ENCODE measurements at places on chromosomes 6 and 20. TPM values are rescaled to one million over a fixed set of nuclear protein-coding genes. Genes with fewer than 3 reads are reported as not detected.

Gene RIPOR3
- total RNA-seq: not detected

DNA sequence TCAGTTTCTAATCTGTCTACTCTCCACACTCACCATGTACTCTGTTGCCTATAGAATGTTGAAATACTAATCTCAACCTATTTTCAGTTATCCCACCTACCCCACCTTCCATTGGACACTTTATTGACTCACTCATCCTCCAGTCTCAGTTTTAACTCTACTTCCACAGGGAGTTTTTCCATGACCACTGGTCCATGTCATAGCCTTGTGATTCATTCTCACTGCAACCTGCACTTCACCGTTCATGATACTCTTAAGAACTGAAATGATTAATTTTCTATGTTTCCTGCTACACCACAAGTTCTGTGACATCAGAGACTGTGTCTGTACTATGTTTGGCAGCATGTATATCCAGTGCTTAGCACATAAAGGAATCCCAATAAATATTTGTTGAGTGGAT, 122.8 kb upstream of the HSF2 start:
- DNase-seq: no peak

DNA sequence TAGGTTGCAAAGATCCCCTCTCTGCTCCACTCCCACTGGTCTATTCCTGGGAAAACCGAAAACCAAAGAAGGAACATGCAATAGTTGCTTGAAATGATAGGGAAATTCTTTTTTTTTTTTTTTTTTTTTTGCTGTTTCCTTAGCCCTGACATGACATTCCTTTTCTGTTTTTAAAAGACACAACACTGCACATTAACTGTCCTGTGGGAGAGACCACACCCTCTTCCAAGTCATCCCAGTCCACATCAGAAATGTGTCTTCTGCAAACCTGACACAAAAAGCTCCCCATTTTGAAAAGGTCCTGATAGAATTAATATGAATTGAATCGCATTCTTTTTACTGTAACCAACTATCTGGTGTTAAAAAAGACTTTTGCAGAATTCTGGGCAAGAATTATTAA, 43.4 kb upstream of the RIPOR2 start:
- no peak for DNase-seq

DNA sequence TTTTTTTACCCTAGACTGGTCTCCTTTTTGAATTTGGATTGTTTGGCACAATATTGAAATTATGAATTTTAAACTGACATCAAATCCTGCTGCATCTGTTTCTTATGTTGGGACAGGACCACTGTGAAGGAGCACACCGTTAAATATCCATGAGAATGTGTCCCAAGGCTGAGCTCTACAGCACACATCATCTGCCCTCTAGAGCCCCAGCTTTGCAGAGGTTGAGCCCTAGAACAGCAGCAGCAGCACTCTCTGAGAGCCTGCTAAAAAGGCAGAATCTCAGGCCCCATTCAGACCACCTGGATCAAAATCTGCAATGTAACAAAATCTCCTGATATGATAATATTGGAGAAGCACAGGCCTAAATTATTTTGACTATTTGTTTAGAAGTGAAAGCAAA, 192.1 kb upstream of the CCN2 start:
- DNase-seq: no peak

Gene LINC00237
- not detected for total RNA-seq

GRCh38 chr6:167442245-167442644, 117.4 kb downstream of the TTLL2 start:
- DNase-seq: no peak

DNA sequence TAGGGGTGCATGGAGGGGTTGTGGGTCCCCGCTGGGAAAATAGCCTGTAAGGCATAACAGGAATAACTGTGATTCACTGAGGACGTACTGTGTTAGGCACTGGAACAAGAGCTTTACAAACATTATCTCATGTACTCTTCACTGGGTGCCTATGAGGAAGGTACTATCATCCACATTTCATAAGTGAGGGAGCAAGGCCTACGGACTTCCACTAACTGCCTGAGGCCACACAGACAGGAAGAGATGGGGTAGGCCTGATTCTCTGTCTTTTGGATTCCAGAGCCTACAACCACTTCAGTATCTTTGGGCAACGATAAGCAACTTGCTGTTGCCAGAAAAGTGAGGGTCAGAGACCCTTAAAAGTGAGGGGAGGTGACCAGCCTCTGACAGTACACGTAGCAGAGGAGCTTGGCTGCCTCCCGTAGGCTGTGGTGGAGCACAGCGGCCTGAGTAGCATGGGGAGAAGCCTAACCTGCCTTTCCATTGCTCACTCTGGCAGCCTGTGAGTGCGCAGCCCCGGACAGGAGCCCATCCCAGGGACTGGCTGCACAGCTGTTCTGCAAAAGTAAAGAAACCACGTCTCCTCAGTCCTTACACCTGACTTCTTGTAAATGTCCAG, 30.4 kb downstream of the PSMB1 start:
- DNase-seq: peak; percentile 23

- DNase-seq: no peak
Measured at GRCh38 chr20:50578778-50579165, 68.6 kb downstream of the PTPN1 start.

GRCh38 chr20:16709017-16709416, 20.8 kb upstream of the SNRPB2 start:
- DNase-seq: peak; percentile 46

GRCh38 chr6:4324746-4325145, 189.4 kb upstream of the ECI2 start:
- DNase-seq: no peak

DNA sequence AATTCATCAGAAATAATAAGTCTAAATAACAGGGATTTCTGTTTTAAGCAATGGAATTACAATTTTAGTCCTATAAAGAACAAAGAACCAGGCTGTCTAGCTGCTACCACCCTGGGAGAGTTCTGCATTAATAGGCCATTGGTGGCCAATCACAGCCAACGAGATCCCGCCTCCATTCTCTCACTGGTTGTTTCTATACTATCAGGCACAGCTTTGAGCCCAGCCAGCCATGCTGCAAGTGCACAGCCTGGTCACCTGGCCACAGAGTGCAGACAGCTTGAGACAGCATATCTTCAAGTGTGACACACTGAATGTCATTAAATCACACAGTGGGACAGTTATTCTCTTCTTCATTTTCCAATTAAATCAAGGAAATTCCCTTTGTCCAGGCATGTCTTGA, 16.1 kb upstream of the RAB22A start:
- DNase-seq: no peak

GRCh38 chr6:4805553-4806336, 29.5 kb downstream of the CDYL start:
- peak; percentile 35 for DNase-seq

GRCh38 chr6:120410586-120410985, 923.7 kb downstream of the TBC1D32 start:
- no peak for DNase-seq

- no peak for DNase-seq
Measured at GRCh38 chr6:22709803-22710202, 140.4 kb downstream of the HDGFL1 start.

Gene TBXT
- total RNA-seq: not detected

GRCh38 chr6:21612067-21612745, 18.7 kb downstream of the SOX4 start:
- no peak for DNase-seq

DNA sequence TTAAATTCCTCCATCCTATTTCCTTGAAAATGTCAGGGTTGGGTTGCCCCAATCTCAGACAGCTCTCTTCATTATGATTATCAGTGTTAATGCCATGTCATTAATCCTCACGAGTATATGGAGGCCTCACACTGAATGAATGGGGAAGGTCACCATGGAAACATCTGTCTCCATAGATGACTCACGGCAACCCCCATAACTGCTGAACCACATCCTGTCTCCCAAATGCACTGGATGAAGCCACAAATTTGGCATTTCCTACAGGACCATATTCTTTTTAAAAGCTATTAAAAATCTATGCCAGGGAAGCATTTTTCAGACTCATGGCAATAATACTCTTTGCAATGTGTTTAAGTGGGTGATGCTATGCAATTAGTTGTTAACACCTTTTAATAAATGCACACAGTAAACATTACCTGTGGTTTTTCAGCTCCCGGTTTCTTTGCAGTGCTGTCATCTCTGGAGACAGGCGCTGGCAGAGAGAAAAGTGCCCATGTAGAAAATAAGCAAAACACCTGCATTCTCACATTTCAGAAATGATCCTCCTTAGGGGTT, 80.1 kb upstream of the PTPRK start:
- peak; percentile 13 for DNase-seq

- DNase-seq: no peak
Measured at GRCh38 chr20:4844751-4845465, 123.2 kb downstream of the PRND start.

Gene PRSS35
- not detected for total RNA-seq

DNA sequence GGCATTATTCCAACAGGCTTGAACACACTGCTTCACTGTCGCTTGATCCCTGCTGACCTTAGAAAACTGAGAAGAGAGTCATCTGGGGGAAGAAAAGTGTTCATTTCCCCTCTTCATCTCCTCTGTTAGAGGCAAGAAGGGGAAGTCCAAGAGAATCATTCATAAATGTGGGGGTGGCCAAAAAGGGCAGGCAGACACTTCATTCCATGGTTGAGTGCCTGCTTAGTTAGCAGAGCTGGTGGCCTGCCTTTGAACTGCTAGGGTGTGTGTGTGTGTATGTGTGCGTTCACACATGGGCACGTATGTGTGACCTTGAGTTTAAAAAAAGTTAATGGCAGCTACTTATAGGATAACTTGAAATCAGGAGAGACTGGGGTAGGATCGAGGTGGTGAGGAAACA, 39.4 kb upstream of the RFPL4B start:
- peak; percentile 43 for DNase-seq

DNA sequence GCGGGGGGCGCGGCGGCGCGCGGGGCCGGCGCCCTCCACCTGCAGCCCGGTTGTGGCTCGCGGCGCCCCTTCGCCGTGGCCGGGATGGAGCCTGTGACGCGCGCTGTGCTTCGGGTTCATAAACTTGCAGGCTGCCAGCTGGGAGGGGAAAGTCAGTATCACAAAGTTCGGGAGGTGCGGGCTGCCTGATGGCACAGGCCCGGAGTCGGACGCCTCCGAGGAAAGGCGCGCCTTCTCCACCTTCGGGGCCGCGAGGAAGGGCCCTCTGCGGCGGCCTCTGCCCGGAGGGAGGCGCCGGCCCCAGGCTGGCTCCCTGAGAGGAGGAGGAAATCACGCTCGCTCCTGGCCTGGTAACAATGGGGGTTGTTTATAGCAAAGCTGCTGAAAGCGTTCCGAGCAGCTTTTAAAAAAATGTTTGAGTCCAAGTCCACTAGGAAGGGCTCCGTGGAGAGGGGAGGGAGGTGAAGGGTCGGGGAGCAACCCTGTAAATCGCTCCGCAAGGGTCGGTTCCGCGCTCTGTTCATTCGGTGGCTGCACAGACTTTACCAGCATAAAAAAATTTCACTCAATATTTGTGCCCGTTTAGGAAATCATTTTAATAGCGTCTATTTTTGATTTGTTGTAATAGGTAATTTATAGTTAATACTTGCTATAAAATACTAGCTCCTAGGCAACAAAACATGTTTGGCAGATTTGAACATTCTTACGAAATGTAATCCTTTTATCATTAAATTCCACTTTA, 1.0 kb downstream of the AFDN start:
- peak; percentile 20 for DNase-seq

Gene KDM1B
- total RNA-seq: 12.2 TPM

DNA sequence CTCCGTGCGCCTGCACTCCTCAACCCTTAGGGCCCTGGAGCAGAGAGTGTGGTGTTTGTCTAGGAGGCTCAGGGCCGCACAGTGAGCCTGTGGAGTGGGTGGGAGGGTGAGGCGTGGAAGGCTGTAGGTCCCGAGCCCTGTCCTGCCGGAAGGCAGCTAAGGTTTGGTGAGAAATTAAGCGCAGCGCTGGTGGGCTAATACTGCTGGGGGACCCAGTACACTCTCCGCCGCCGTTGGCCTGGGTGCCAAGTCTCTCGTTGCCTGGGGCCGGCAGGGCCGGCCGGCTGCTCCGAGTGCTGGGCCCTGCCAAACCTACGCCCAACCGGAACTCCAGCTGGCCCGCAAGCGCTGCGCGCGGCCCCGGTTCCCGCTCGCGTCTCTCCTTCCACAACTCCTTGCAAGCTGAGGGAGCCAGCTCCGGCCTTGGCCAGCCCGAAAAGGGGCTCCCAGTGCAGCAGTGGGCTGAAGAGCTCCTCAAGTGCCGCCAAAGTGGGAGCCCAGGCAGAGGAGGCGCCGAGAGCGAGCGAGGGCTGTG, 40.4 kb upstream of the MCUR1 start:
- no peak for DNase-seq

DNA sequence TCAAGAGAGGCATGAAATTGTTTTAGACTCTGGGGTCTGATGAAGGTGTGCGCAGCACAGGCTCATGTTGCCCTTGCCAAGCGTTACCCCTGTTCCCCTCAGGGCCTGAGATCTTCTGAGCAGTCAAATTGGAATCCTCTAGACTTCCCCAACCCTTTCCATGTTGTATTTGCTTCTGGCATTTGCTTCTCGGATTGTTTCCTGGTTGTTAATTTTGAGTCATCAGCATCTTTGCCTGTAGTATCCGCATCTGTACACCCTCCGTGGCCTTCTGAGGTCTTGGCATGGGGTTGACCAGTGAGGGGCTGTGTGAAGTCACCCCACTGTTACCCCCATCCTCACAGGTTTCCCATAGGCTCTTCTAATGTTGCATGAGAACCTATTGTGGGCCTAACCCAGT, 40.9 kb downstream of the SLC24A3 start:
- no peak for DNase-seq

- no peak for DNase-seq
Measured at GRCh38 chr20:31685853-31686643, 36.6 kb downstream of the BCL2L1 start.

Gene SYNDIG1
- not detected for total RNA-seq

Gene ENPP1
- total RNA-seq: 0.27 TPM

Gene RTN4IP1
- total RNA-seq: 8.4 TPM

GRCh38 chr20:41287327-41287726, 30.2 kb downstream of the ZHX3 start:
- no peak for DNase-seq

- no peak for DNase-seq
Measured at GRCh38 chr20:3935295-3935955, 46.2 kb downstream of the PANK2 start.

DNA sequence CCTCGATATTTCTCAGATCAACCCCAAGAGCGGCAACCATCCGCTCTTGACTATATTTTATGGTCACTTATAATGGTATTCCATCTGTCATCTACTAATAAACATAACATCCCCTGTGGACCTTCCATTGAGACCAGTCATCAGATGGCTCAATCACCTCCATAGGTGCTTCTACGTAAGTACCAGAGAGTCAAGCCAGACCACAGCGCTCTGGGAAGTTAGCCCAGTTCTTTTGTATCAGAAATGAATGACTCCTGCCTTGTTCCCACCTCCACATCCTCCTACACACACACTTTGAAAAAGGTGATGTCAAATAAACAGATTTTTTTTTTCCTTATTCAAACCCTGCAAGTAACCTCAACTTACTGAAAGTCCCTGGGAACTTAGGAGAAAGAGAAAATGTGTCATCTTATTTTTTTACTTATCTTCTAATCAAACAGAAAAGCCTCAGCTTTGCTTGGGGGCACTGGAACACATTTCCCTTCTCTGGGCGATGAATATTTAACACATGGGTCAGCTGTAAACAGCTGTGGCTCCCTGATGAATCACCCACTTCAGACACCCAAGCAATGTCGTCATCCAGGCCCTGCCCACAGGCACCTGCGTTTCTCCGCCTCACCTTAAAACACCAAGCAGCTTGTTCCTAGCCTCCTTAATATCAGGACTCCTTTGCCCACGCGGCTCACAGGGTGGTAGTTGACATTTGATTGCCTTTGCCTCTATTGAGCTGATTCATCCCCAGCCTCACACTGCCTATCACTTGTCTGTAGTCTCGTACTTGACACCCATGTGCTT, 121.4 kb upstream of the LY86 start:
- DNase-seq: peak; percentile 2

Measured in activated CD8-positive, alpha-beta T cell treated with anti-CD3 and anti-CD28 coated beads for 36 hours (primary cell).